Caco-2 (cell line): ENCODE measurements at places on chromosomes 3 and 15.

DNA sequence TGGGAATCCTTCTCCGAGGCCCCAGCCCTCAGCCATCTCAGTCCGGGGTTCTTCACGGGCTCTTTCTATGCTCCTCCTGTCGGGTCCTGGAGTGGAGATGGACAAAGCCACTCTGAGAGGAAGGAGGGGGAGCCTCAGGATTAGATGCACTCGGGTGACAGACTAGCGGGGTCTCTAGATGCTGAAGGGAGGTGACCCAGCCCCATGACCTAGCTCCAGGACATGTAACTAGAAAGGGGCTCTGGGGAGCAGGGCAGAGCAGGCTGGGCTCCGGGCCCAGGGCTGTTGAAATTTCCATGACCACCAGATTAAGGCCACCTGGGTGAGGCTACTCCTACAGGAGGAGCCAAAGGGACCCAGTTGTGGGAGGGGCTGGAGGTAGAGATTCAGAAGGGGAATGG is 14.8 kb upstream of the SKIC8 start:
- DNase-seq, result no peak

GRCh38 chr3:57383838-57384237 is 91.4 kb upstream of the ASB14 start:
- no peak for DNase-seq

DNA sequence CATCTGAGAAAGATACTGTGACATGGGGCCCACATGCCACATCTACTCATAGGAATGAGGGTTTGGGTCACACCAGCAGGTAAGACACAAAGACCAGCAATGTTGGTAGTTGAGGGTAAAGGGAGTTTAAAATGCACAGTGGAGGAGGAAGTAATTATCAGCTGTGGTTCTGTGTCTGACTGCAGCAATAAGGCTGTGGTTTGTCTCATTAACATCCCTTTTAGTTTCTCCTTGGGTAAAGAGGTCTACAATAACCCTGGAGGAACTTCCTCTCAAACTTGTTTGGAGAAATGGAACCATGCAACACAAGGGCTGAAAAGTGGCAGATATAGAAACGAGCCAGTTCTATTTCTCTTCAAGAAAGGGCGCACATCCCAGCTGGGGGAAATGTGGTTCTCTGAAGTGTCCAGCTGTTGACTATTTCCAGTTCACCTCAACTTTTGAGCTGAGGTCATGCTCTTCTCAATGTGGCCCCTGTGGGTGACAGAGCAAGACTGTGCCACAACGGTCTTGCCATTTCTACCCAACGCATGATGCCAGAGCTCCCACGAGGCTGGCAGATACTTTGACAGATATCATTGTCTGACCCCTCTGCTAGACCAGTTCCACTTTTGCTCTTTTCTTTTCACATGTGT is 234.3 kb downstream of the SQOR start:
- DNase-seq, result no peak

GRCh38 chr3:112004187-112004586 is 5.5 kb downstream of the TAGLN3 start:
- no peak for DNase-seq

- no peak for DNase-seq
Measured at GRCh38 chr3:13013566-13013965, 59.7 kb downstream of the IQSEC1 start.

DNA sequence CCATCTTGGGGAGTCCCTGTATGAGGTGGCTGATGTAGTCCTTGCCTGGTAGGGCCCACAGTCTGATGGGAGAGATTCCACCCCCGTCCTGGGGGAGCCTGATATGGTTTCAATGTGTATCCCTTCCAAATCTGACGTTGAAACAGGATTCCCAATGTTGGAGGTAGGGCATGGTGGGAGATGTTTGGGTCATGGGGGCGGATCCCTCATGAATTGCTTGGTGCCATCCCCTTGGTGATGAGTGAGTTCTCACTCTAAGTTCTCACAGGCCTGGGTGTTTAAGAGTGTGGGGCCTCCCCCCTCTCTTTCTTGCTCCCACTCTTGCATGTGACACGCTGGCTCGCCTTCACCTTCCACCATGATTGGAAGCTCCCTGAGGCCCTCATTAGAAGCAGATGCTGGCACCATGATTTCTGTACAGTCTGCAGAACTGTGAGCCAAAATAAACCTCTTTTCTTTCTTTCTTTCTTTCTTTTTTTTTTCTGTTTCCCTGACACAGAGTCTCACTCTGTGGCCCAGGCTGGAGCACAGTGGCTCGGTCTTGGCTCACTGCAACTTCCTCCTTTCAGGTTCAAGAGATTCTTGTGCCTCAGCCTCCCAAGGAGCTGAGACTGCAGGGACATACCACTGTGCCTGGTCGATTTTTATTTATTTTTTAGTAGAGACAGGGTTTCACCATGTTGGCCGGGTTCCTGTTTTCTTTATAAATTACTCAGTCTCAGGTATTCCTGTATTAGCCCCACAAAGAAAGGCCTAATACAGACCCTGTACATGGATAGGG is 28.6 kb downstream of the ITGA11 start:
- no peak for DNase-seq
